Fibroblast of skin of back (primary cell): ENCODE measurements at places on chromosomes 3 and 15.

DNA sequence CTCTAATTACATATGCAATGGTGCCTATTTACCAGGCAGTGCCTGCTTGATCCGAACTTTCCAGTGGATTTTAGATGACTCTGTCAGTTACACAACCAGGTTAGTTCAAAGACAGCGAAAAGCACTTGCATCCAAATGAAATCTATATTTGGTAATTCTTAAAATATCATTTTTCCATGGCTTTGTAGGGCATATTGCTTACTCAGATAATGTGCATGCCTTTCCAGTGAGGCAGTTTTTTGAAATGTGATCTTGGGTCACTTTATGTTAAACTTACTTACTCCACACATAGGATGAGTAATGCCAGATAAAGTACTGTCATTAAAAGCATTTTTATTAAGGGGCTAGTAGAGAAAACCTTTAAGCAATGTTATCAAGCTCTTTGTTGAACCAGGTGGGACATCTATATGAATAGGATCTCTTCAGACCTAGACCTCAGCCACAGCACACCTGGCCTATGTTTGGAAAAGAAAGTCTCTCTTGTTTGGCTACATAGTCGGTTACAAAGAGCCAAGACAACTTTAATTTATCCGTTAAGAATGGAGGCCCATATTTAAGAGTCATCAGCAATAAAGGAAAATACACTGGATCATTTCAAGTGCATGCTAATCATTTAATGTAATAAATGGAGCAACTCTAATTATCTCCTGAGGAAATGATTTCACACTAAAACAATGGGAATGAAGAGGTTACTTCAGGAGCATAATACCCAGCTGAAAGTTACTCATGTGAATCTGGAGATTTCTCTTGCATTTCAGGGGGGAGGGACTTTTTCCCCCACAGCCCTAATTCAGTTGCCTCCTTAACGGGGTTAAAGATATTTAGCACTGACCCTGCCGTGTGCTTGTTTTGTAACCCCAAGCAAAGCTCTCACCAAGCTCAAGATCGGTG lies 56.3 kb upstream of the TMCO5A start:
- peak; percentile 93 for DNase-seq

- peak; percentile 35 for DNase-seq
Observed at GRCh38 chr3:30657914-30658313, 51.5 kb downstream of the TGFBR2 start.

DNA sequence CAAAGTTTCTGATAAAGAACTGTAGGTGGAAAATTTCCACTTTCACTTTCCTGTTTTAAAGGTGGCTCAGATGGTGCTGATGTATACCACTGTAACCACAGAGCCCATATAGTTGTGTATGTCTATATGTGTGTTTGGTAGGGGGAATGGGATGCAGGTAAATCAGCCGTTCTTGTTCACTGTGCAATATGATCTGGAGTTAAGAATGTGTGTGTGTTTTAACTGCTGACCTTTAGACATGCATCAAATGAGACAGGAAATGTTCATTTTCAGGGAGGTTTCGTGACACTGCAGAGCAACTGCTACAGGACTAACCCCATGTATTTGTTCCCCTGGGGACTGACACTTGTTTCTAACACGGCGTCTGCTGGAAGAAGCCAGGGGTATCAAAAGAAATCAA lies 180.5 kb downstream of the TAFA4 start:
- DNase-seq = no peak

- no peak for DNase-seq
Observed at GRCh38 chr3:126817781-126818180, 113.7 kb downstream of the CHCHD6 start.

DNA sequence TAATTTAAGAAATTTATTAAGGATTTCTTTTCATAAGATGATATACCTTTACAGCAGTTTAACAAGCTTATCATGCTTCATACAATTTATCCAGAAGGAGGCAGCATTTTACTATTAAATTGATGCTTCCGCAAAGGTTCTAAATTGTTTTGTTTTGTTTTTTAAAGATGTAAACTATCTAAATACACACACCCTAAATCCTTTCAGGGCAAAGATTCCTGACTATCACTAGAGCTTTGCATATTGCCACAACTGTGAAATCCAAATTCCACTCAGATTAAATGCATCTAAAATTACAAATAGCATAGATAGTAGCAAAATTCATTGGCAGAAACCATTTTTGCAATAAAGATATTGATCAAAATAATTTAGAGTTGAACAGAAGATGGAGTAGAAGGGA lies 44.5 kb upstream of the CCNL1 start:
- peak; percentile 50 for DNase-seq

DNA sequence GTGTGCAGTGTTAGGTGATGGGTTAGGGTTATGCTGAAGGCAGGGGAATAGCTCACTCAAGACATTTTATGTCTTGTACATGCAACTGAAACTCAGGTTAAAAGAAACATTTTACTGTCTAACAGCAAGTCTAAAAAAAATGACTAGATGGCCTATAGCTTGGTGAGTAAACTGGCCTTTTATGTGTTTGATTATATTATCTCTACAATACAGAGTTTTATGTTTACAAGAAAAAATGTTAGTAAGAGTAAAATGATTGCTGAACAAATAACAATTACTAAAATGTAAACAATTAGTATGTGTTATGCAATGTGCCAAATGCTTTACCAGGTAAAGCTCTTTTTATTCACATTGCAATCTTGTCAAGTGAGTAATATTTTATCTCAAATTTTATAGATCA lies 1039.6 kb downstream of the ROBO2 start:
- no peak for DNase-seq

DNA sequence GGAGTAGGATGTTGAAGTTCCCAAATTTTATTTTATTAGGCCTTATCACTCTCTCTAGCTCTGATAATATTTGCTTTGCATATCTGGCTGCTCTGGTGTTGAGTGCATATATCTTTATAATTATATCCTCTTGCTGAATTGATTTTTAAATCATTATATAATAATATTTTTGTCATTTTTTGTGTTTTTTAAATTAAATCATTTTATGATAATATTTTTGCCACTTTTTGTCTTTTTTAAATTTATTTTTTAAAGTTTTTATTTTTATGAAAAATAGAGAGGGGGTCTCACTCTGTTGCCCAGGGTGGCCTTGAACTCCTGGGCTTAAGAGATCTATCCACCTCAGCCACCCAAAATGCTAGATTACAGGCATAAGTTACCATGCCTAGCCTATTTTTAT lies 34.5 kb upstream of the OTOL1 start:
- DNase-seq = no peak

DNA sequence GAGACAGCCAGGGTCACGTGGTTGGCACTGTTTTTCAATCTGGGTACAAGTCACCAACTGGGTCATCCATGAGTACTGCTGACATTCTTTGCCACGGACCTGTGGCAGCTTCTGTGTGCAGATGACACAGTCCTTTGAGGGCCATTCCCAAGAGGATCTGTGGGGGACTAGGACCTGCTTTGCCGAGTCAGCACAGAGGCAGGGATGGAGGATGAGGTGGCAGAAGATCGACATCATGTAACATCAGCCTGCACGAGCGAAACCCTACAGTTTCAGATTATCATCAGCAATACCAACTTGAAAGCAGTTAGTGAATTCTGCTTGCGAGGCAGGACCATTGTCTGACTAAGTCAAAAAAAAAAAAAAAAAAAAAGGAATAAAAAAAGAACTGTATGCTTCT lies 227.7 kb downstream of the FOXP1 start:
- peak; percentile 9 for DNase-seq

DNA sequence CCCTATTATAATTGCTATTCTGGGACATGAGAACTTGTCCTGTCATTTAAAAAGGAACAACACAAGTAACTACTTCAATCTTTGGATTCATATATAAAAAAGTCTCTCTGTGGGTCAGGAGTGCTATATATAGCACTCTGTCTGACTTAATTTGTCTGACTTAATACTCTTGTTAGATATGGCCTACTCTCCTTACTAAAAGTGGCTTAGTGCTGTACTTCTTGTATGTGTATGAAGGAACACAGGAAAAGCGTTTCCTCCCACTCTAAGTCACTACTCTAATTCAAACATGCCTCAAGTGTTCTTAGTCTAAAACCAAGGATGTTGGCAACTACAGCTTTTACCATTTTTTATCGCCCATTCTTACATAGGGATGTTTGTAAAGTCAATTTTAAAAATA lies 255.2 kb upstream of the ROBO1 start:
- no peak for DNase-seq

DNA sequence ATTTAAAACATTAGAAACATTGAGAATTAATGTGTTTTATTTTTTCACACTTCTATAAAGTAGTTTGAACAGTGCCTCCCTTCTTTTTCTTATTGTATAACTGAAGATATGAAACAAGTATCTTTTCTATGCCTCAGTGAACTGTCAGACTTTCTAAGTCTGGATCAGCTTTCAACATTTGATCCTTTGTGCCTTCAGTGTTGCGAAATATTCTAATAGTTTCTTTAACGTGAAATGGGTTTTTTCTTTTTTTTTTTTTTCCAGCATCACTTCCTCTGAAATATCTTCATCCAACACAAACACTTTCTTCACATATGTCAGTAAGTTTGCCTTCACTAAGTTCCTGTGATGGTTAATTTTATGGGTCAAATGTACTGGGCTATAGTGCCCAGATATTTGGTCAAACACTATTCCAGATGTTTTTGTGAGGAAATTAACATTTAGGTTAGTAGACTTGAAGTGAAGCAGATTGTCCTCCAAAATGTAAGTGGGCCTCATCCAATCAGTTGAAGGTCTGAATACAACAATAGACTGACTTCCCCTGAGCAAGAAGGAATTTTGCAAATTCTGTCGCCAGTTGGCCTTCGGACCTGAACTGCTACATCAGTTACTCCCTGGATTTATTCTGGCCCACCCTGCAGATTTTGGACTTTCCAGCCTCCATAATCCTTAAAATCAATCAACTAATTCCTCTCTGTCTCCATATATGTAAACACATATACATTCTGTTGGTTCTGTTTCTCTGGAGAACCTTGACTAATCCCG lies 6.4 kb upstream of the CPOX start:
- no peak for DNase-seq

GRCh38 chr3:194089357-194090177 lies 46.4 kb upstream of the HES1 start:
- peak; percentile 99 for DNase-seq

DNA sequence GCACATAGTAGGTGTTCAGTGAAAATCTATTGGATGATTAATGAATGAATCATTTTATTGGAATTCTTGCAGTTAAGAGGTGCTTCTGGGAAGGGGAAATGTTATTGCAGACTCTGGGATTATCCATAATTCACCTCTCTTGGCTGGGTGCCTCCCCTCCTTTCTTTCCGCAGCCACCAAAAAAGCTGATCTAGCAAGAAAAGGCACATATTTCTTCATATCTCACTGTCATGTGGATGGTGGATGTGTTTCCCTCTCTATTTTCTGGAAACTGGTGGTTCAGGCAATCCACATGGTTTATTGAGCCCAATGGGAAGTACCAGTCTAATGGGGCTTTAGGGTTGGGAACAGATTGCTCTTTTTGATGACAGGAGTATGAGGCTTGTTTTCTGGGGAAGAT lies 151.1 kb upstream of the ROPN1 start:
- no peak for DNase-seq

DNA sequence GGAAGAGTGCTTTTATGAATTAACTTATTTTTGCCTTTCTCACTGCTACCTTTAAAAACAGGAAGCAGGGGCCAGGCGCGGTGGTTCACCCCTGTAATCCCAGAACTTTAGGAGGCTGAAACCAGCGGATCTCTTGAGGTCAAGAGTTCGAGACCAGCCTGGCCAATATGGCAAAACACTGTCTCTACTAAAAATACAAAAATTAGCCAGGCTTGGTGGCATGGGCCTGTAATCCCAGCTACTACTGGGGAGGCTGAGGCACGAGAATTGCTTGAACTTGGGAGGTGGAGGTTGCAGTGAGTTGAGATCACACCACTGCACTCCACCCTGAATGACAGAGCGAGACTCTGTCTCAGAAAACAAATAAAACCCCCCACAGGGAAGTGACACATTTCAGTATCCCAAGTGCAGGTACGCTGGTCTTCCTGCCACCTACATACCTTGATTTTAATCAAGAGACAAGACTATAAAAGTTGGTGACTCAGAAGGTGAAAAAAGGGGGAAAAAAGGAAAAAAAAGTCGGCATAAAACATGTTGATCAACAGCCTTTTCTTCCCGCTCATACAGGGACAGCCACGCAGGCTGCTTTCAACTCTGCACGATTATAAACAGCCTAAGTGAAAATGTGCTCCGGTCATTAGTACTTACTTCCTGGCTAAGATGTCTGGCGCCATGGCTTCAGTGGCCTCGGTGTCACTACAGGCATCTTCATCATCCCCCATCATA lies 18.8 kb downstream of the PPP1R2 start:
- DNase-seq = no peak
